ENCODE measurements at places on chromosomes 2 and 18.

- no peak for DNase-seq
These were observed 55.1 kb downstream of the RALBP1 start for GRCh38 chr18:9530226-9531009.

DNA sequence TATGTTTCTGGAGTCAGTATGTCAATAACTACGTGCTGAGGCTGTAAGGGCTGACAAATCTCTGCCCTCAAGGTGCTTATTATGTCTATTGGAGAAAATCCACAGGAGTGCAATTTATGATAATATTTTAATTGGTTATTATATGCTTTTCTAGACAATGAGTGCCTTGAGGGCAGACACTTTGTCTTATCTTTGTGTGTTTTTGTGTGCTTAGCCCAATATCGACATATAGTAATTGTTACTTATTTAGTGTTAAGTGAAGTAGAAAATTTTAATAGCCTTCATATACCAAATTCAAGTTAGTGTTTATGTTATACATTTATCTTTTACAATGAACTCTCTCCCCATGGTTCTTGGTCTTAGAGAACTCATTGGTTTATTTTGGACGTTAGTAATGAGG lies 118.9 kb downstream of the WDR7 start:
- DNase-seq = no peak

GRCh38 chr2:160225722-160226121 lies 25.6 kb upstream of the ITGB6 start:
- DNase-seq = no peak

DNA sequence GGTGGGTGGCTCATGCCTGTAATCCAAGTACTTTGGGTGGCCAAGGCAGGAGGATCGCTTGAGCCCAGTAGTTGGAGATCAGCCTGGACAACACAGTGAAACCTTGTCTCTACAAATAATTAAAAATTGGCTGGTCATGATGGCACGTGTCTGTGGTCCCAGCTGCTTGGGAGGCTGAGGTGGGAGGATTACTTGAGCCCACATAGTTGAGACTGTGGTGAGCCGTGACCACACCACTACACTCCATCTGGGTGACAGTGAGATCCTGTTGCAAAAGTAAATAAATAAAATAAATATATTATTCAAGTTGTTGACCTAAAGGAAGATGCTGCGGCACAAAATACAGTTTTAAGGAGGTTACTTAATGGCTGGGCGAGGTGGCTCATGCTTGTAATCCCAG lies 72.7 kb downstream of the LAMA3 start:
- no peak for DNase-seq

GRCh38 chr2:96260387-96261260 lies 5.2 kb downstream of the TMEM127 start:
- no peak for DNase-seq

GRCh38 chr2:130874512-130874911 lies 37.8 kb downstream of the ARHGEF4 start:
- DNase-seq = no peak

GRCh38 chr2:73818296-73818695 lies 10.5 kb upstream of the STAMBP start:
- DNase-seq = no peak

- no peak for DNase-seq
These were observed 550.3 kb upstream of the HS6ST1 start for GRCh38 chr2:128868686-128869551.

DNA sequence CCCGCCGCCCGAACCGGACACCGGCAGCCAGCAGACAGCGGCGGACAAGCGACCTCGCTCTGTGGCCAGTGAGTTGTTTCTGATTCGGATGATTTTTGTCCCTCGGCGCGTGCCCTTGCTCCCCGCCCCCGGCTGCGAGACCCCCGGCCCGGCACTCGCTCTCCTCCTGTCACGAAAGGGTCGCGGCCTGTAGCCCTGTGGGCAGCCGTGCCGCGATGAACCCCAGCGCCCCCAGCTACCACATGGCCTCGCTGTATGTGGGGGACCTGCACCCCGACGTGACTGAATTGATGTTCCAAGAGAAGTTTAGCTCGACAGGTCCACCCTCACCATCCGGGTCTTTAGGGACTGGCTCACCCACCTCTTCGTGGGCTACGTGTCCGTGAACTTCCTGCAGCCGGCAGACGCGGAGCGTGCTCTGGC lies 1257.5 kb upstream of the ACVR2A start:
- no peak for DNase-seq

DNA sequence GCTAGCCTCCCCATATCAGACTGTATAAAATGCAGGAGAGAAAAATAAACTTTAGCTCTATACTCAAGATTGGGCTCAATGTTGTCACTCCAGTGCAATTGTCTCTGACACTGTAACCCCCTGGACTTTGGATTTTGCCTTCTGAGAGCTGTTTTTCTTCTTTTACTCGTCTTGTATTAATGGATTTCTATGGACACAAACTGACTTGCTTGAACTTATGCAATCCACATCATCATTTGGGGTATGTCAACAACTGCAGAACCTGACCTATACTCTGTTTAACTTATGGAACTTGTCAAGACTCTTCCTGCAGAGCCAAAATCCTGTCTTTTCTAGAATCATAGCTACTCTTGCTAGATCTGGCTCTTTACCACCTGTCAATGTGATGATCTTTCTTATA lies 257.8 kb upstream of the DCC start:
- DNase-seq = no peak

DNA sequence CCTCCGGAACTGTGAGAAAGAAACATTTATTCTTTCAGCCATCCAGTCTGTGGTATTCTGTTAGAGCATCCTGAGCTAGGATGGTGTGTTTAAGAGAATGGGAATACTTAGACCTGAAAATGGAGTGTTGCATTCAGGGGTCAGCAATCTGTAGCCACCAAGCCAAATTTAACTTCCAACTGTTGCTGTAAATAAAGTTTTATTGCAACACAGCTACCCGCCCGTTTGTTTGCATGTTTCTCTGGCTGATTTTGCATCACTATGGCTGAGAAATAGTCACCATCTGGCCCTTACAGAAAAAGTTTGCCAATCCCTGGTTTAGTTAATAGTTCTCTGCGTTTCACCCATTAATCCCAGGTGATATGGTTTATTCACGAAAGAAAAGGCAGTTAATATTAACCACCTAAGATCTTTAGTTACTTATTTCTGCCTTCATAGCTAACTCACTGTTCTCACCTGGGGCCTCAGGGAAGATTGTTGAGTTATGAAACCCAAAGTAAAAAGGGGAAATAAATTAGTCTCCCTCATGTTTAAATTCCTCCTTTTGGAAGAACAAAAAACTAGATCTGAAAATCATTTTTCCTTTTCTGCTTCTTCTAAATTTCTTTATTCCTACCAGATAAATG lies 9.5 kb upstream of the CYS1 start:
- no peak for DNase-seq

All from activated CD8-positive, alpha-beta memory T cell treated with anti-CD3 and anti-CD28 coated beads for 1 hour (primary cell).